Kidney (tissue), 22 donors: ENCODE measurements at places on chromosomes 2 and 18.

GRCh38 chr2:105410554-105410953 lies 11.7 kb upstream of the FHL2 start:
- DNase-seq, result no peak

GRCh38 chr18:22637787-22638186 lies 220.1 kb upstream of the CTAGE1 start:
- no peak for DNase-seq

DNA sequence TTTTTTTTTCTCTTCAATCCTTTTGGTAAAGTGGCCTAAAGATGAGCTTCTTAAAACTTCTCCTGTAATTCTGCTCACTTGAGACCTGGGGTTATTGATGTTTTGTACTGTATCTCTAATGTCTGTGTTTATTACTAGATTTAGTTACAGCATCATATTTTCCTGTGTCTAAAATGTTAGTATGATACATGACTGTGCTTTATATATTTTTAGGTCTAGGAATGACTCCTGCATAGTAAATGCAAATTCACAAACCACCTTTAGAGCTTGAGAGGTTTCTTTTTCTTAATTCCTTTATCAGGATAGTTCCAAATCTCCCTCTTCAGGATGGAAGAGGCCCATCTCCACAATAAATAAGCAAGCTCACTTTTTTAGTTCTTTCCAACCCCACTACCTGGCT lies 197.6 kb downstream of the SETBP1 start:
- no peak for DNase-seq

- peak; percentile 3 for DNase-seq
These were observed 122.2 kb downstream of the BIRC6 start for GRCh38 chr2:32478889-32479620.

- no peak for DNase-seq
These were observed 131.4 kb downstream of the MSH2 start for GRCh38 chr2:47534179-47534919.

DNA sequence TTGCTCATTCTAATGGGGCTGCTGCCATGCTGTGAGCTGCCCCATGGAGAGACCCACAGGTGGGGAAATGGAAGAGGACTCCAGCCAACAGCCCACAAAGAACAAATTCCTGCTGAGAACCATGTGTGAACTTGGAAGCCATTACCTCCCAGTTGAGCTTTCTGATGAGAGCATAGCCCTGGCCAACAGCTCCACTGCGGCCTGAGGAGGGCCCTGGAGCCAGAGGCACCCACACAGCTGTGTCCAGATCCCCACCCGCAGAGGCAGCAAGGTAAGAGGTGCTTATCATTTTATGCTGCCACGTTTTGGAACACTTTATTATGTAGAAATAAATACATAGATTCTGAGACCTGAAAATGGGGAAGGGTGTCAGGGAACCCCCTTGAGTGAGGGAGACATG lies 44.2 kb upstream of the OTOS start:
- DNase-seq, result no peak

- DNase-seq, result no peak
These were observed 285.2 kb downstream of the MYCN start for GRCh38 chr2:16225545-16225944.

DNA sequence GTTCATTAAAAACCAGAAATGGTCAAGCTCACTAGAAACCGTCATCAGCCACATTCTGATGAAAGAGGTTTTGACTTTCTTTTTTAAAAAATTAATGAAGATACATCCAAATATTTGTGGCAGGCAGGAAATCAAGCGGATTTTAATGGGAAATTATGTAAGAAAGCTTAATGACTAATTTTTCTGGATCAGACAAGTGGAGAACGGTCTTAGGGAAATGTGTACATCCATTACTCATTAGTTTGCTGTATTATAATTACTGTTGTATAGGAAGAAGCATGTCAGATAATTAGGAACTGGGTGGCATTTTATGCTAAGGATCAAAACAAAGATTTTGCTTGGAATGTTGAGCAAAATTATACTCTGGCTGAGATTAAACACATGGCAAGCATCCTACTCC lies 39.4 kb downstream of the AGAP1 start:
- no peak for DNase-seq

GRCh38 chr2:10229462-10230099 lies 73.1 kb upstream of the HPCAL1 start:
- DNase-seq, result no peak

GRCh38 chr18:53799134-53799533 lies 425.3 kb downstream of the MBD2 start:
- no peak for DNase-seq

GRCh38 chr2:215969131-215969841 lies 44.1 kb downstream of the MREG start:
- no peak for DNase-seq

- no peak for DNase-seq
These were observed 38.4 kb downstream of the LONRF2 start for GRCh38 chr2:100283724-100284501.

DNA sequence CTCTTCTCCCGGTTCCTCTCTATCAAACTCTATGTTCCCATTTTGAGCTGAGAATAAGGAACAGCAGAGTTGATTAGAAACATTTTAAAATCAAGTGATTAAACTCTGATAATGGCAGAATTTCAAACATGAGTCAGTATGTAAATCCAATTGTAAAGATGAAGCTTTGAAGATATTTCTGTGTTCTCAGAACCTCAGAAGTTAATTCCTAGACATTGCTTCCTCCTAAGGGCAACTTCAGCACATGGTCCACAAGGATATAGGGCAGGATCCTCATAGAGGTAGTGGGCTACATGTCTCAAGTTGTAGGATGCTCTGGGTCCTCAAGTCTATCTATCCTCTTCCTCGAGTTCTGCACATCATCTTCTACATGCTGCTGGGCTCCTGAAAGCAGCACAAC lies 46.3 kb downstream of the QPCT start:
- DNase-seq, result no peak

- no peak for DNase-seq
These were observed 1561.7 kb upstream of the SLC39A10 start for GRCh38 chr2:194095359-194095758.

GRCh38 chr18:59873641-59874040 lies 26.2 kb upstream of the PMAIP1 start:
- DNase-seq, result no peak

GRCh38 chr2:172084395-172084644 lies 987 bp upstream of the DLX1 start:
- no peak for DNase-seq

- no peak for DNase-seq
These were observed 8.2 kb upstream of the NFE2L2 start for GRCh38 chr2:177272765-177273164.

GRCh38 chr2:135960656-135961551 lies 24.5 kb downstream of the DARS1 start:
- peak; percentile 74 for DNase-seq

DNA sequence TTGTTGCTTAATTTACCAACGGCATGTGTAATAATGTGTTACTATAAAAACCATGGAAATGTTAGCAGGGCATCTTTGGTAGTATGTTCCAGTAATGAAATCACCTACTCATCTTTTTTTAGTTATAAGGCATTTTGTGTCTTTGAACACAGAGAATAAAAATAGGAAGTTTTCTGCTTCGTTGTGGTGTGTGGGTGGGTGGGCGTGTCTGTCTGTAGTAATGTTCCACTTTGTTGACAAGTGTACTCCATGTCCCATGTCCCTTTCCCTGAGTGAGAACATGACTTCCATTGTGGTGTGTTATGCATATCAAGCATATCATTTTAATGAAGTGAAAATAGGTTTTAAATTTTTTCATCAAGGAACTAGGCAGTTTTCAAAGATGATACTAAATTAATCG lies 149.3 kb downstream of the VWC2L start:
- no peak for DNase-seq

GRCh38 chr2:166344286-166345113 lies 31.2 kb downstream of the SCN9A start:
- no peak for DNase-seq

DNA sequence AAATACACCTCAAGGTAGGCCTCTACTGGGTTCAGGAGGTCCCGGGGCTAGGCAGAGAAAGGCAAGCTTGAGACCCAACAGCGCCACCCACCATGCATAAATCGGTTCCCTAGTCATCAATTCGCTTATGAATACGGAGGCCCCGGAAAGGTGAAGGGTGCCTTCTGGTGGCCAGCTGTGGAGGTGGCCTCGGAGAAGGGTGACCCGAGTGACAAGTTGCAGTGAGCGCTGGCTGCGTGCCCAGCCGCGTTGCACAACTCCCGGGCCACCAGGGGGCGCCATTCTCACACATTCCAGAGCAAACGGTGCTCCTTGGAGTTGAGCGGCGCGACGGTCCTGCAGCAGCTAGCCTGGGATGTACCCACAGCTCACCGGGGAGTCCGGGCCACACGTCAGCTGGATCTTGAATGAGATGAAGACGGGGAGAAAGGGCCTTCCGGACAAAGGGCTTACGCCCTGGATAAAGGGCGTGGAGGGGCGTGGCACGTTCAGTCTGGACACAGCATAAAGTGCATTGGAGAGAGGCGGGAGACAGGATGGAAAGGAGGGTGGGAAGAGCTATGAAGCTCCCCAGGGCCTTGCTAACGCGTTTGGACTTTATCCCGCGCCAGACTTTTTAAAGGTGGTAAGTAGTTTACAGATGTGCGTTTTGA lies 20.4 kb downstream of the TMSB10 start:
- DNase-seq, result peak; percentile 96

DNA sequence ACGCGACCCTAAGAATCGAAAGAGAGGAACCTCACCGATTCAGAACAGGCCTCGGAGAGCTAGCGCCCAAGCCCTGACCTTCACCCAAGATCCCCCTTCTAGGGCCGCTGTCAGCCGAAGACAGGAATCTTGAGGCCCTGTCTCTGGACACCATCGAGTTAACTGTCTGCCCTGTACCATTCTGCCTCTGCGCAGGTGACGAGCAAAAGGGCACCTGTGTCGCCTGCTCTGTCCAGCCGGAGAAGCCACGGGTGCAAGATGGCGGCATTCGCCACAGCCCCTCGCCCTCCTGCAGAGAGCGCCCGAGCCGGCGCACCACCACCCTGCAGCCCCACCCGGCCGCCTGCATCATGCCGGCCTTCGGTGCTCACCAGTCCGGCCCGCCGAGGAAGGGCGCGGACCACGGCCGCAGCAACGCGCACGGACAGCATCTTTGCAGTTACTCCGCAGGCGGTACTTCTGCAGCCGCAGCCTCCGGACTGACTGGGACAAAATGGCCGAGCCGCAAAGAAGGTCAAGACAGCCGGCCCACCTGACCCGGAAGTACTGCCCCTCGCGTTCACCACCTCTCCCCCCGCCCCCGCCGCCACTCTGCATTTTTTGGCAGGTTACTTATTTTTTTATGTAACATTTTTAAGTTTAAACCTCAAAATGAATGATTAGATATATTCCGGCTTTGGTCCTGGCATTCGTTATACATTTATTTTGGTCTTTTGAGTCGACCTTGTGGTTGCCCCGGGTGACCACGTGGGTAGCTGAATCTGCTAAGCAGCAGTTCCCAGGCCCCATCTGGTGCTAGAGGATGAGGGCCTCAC lies at the start of gene ATP5F1A:
Gene ATP5F1A (minus strand): TSS at position 496 of the 815 bp plus-strand sequence. CDS start 65 bp downstream, at position 431.
- peak; percentile 95 for DNase-seq

GRCh38 chr2:180048251-180048650 lies 41.2 kb upstream of the CWC22 start:
- no peak for DNase-seq

DNA sequence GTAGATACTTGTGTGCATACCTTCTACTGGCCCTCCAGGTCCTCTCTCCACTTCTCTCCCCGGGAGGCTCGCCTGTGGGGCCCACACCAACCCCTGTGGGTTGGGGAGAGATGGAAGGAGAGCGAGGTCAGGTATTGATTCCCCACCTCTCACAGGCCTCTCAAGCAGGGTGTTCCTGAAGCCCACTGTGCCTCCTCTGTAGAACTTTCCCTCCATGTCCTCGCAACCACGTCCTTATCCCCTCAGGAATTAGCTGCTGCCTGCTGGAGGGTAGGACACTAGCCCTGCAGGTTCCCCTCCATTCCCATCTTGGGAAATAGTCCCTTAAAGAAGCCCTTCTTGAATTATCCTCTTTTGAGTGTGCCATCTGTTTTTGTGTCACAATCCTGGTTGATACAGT lies 38.9 kb upstream of the KLF11 start:
- no peak for DNase-seq

GRCh38 chr2:40534528-40534927 lies 82.6 kb upstream of the SLC8A1 start:
- DNase-seq, result no peak

DNA sequence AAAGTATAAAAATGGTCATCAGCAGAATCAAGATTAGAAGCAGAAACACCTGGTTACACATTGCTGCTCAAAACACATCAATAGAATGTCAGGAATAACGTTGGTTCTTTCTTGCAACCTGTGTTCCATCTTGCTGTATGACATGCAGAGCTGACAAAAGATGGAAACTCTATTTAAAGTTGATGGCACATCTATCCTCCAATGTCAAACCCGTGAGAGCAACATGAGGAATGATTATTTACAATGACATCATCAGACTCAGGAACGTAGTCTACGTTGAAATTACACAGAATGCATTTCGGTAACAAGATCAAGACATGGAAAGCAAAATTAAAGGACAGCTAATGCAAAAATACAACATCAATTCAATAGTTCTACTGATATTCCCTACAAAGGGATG lies 26.2 kb upstream of the TTN start:
- no peak for DNase-seq

DNA sequence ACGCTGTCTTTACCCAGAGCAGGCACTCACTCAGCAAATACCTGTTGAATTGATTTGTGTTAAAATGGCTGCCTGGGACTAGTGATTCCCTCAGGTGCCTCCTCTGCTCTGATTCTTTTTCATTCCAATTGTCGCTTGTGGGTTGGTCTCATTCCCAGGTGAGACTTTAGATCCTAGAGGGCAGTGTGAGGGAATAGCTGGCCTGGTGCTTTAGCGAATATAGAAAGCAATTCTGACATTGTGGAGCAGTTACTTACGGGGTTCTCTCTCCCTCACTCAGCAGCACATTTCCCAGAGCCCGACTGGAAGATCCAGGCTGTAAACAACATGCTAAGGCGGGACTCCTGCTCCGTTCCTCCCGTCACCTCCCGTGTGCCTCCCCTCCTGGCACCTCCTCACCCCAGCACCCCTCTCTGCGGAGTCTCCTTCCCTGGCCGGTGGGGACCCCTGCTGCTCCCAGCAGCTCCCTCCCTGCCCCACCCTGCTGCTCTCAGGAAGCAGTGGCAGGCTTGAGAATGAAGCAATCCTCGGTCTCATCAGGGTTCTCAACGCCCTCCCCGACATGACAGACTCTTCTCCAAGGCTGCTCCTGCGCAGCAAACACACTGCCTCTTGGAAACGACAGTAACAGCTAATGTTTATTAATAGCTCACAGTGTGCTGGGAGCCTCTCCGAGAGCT lies 26.9 kb downstream of the CELF4 start:
- no peak for DNase-seq

GRCh38 chr2:46414701-46415100 lies 64.7 kb upstream of the TMEM247 start:
- no peak for DNase-seq

- DNase-seq, result no peak
These were observed 171.6 kb downstream of the LDLRAD4 start for GRCh38 chr18:13390196-13390595.
